ENCODE measurements at places on chromosomes 16 and 17. TPM values are rescaled to one million over a fixed set of nuclear protein-coding genes. Genes with fewer than 3 reads are reported as not detected.

The CBX2 gene
- 1.4 TPM for total RNA-seq

The PARD6A gene
- not detected for total RNA-seq

The EFNB3 gene
- total RNA-seq, result 7.0 TPM

The CUEDC1 gene
- 33.0 TPM for total RNA-seq

The DPEP3 gene
- not detected for total RNA-seq

The TP53TG3 gene
- total RNA-seq, result not detected

The NPIPB6 gene
- 0.18 TPM for total RNA-seq

The MT1E gene
- total RNA-seq, result 78.9 TPM

The SDK2 gene
- total RNA-seq, result not detected

The COL1A1 gene
- 3,370 TPM for total RNA-seq

The VTN gene
- 8.1 TPM for total RNA-seq

The SYNRG gene
- 12.1 TPM for total RNA-seq

The NOS2 gene
- total RNA-seq, result 0.49 TPM

The NSRP1 gene
- 9.4 TPM for total RNA-seq

The GP1BA gene
- total RNA-seq, result not detected

The PERCC1 gene
- total RNA-seq, result not detected

The TMIGD1 gene
- not detected for total RNA-seq

The KRT12 gene
- not detected for total RNA-seq

The RTN4RL1 gene
- total RNA-seq, result 0.54 TPM

The GDPD3 gene
- total RNA-seq, result 1.8 TPM

The IGSF6 gene
- not detected for total RNA-seq

The SLC12A3 gene
- not detected for total RNA-seq

All from cardiac atrium fibroblast (primary cell).